Upper lobe of right lung (tissue), 1 donor: ENCODE measurements at places on chromosomes 1 and 21. TPM values are rescaled to one million over a fixed set of nuclear protein-coding genes. Genes with fewer than 3 reads are reported as not detected.
A peak's percentile ranks its signal among the peaks of the same experiment; 100 is the strongest.

The KCNC4 gene
- 11.1 TPM for total RNA-seq

GRCh38 chr1:58781541-58782177 lies 2.2 kb downstream of the JUN start:
- peaks cover 5% of the 10 kb centered on the region for H3K36me3 ChIP-seq
- H3K4me3 ChIP-seq, result peak overlapping the region; percentile 77
- H3K4me1 ChIP-seq, result peaks cover 29% of the 10 kb centered on the region
- peak overlapping the region; percentile 99 for H3K27ac ChIP-seq
- H3K27me3 ChIP-seq, result no peaks in the 10 kb centered on the region

- H3K36me3 ChIP-seq, result no peaks in the 10 kb centered on the region
- no peaks in the 10 kb centered on the region for H3K27me3 ChIP-seq
- H3K4me1 ChIP-seq, result peaks cover 8% of the 10 kb centered on the region
- no peak overlapping the region for H3K27ac ChIP-seq
- H3K4me3 ChIP-seq, result no peak overlapping the region
- no peak for DNase-seq
These were observed 253.1 kb upstream of the FGGY start for GRCh38 chr1:59043796-59044195.

- no peaks in the 10 kb centered on the region for H3K36me3 ChIP-seq
- H3K27ac ChIP-seq, result no peak overlapping the region
- DNase-seq, result no peak
- H3K4me1 ChIP-seq, result no peaks in the 10 kb centered on the region
- H3K27me3 ChIP-seq, result no peaks in the 10 kb centered on the region
- H3K4me3 ChIP-seq, result no peak overlapping the region
These were observed 8.2 kb upstream of the SMCP start for GRCh38 chr1:152869808-152870419.

DNA sequence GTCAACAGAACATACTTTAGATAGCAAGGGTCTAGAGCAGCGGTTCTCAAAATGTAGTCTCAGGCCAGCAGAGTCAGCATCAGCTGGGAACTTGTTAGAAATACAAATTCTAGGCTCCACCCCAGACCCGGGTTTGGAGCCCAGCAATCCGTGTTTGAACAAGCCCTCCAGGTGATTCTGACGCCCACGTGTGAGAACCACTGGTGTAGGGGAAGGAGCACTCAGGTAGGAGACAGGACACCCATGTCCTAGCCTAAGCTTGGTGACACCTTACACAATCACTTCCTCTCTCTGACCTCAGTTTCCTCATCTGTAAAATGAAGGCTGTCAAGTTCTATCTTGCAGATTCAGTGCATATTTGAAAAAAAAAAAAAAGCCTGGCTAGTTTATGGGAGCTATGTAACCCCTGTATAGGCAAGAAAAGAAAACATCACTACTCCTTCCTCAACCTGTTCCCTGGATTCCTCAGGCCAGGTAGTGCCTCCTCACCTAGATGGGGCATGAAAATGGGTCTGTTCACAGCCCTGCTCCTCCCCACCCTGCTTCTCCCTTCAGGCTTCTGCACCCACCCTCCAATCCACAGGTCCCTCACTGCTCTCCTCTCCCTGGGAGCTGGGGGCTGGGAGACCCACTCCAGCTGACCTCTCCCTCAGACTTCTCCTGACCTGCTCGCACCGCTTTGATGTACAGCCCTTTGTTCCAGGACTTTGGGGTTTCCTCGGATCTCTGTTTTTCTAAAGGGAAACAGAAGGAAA lies 7.1 kb upstream of the PHLDA3 start:
- no peak overlapping the region for H3K27ac ChIP-seq
- no peak overlapping the region for H3K4me3 ChIP-seq
- no peak for DNase-seq
- H3K27me3 ChIP-seq, result no peaks in the 10 kb centered on the region

GRCh38 chr1:56533621-56534020 lies 45.7 kb downstream of the PLPP3 start:
- no peak overlapping the region for H3K4me3 ChIP-seq
- no peak for DNase-seq
- H3K36me3 ChIP-seq, result peaks cover 40% of the 10 kb centered on the region

DNA sequence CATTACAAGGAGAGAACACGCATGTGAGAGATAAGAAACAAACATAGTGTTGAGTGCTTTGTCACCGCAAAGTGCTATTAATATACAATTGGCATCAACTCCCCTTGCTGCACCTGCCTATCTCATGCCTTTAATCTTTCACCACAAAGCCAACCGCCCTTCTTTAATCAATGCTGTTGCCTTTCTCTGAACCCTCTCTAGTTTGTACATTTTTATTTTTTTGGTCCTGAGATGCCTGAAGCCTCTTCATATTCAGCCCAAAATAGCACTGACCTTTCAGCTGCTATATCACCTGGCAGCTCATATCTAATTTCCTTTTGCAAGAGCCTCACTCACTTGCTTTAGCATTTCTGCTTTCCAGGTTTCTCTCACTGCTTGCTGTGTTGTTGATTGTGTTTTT lies 504.7 kb downstream of the NUF2 start:
- DNase-seq, result no peak
- no peaks in the 10 kb centered on the region for H3K27me3 ChIP-seq
- H3K4me3 ChIP-seq, result no peak overlapping the region
- no peaks in the 10 kb centered on the region for H3K4me1 ChIP-seq
- no peaks in the 10 kb centered on the region for H3K36me3 ChIP-seq
- H3K27ac ChIP-seq, result no peak overlapping the region

- H3K27me3 ChIP-seq, result no peaks in the 10 kb centered on the region
- no peak for DNase-seq
- no peaks in the 10 kb centered on the region for H3K4me1 ChIP-seq
- no peak overlapping the region for H3K4me3 ChIP-seq
These were observed 36.4 kb downstream of the OLFML2B start for GRCh38 chr1:161987303-161987702.

DNA sequence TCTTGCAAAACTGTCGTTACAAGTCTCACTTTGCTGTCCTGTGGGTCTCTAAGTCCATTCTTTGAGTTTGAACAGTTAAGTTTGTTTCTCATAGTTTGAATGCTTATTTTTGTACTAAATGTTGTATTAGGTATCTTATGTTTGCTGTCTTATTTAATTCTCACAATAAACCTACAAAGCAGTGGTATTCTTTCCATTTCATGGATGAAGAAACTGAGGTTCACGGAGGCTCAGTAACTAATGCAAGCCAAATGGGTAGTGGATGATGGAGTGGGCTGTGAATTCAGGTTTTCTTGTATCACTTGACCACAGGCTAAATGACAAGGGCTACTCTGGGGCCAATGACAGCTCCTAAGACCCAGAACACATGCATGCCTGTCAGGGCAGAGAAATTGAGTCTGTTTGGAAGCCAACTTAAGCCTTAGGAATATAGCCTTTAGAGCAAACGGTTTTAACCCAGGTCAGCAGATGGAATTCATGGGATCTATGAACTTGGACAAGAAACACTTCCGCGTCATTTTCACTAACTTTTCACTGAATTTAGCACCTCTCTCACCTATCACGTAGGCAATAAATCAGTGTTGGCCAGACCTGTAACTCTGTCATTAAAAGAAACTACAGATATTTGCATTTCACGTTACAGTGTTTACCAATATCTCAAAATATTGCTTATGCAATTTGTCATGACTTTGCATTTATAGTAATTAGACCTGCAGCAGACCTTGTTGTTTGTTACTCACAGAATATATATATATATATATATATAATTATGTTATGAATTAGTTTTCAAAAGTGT lies 67.1 kb upstream of the TLR5 start:
- DNase-seq, result no peak
- no peak overlapping the region for H3K4me3 ChIP-seq
- no peaks in the 10 kb centered on the region for H3K4me1 ChIP-seq
- no peaks in the 10 kb centered on the region for H3K36me3 ChIP-seq
- no peak overlapping the region for H3K27ac ChIP-seq
- no peaks in the 10 kb centered on the region for H3K27me3 ChIP-seq

DNA sequence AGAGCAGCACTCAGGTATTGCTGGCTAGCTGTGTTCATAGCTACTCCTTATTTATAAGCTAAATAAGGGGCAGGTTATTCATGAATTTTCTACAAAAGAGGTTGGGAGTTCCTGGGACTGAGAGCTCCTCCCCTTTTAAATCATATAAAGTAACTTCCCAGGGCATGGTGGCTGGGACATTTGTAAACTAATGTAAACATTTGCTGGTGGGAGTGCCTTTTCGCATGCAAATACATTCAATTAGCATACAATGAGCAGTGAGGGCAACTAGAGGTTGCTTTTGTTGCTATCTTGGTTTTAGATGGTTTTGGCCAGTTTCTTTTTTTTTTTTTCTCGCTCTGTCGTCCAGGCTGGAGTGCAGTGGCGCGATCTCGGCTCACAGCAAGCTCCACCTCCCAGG lies 43.4 kb downstream of the GNPAT start:
- H3K36me3 ChIP-seq, result no peaks in the 10 kb centered on the region
- H3K27ac ChIP-seq, result no peak overlapping the region
- H3K4me1 ChIP-seq, result no peaks in the 10 kb centered on the region
- H3K4me3 ChIP-seq, result no peak overlapping the region

The LMNA gene
- 235 TPM for total RNA-seq

GRCh38 chr21:33825915-33826314 lies 89.7 kb downstream of the ATP5PO start:
- peaks cover 4% of the 10 kb centered on the region for H3K36me3 ChIP-seq
- H3K27ac ChIP-seq, result no peak overlapping the region

DNA sequence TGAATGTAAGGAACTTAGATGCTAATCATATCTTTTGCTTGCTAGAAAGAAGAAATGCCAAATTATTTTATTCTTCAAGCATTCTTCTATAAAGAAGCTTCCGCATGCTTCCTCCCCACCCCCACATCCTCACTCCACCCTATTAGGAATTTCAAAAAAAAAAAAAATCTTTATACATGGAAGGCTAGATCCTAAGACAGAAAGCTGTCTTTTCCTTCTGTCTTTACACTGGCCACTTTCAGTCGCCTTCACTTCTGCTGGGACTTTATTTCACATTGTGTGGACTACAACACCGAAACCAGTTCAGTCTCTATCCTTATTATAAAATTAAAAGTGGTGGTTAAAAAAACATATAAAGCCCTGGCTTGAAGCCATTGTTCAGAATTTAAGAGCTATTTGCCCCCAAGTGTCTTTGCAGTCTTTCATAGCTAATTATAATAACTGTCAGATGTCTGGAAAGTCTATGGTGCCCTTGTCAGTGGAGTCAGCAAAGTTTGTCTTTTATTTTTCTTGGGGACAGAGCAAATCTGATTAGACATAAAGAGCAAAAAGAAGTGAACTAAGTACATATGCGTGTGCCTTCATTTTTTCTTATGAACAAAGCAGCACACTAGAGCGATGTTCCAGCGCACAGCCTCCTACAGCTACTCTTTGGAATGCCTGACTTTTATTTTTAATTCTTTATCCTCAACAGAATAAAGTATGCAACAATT lies 297.7 kb downstream of the PTPRC start:
- no peak for DNase-seq
- H3K4me1 ChIP-seq, result peaks cover 12% of the 10 kb centered on the region

GRCh38 chr1:41660570-41661427 lies 176.3 kb upstream of the EDN2 start:
- DNase-seq, result no peak
- H3K4me3 ChIP-seq, result peak overlapping the region; percentile 59
- H3K27ac ChIP-seq, result no peak overlapping the region
- H3K27me3 ChIP-seq, result no peaks in the 10 kb centered on the region
- H3K36me3 ChIP-seq, result no peaks in the 10 kb centered on the region
- peaks cover 25% of the 10 kb centered on the region for H3K4me1 ChIP-seq

- H3K4me1 ChIP-seq, result no peaks in the 10 kb centered on the region
- DNase-seq, result no peak
- no peaks in the 10 kb centered on the region for H3K27me3 ChIP-seq
- H3K36me3 ChIP-seq, result peaks cover 5% of the 10 kb centered on the region
These were observed 17.7 kb downstream of the FAAH start for GRCh38 chr1:46411601-46412341.
